ENCODE measurements at places on chromosomes 7 and 10.

DNA sequence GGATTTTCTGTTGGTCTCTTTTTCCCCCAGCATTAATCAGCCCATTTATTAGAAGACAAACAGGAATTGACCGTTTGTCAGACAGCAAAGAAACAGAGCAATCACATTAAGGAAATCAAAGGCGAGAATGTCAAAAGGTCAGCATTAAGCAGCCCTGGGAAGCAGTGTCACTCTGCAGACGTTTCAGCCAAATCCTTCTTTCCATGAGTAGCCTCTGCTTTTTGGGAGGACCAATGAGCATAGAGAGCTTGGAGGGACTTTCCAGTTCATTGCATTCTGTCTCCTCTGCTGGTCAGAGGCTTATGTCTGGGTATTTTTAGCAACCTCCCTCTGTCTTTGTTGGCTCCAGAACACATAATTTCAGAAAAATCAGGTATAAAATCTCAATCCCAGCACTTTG, 481.4 kb downstream of the GALNT17 start:
- DNase-seq, result no peak

- DNase-seq, result no peak
Observed at GRCh38 chr10:99123851-99124250, 111.8 kb downstream of the HPSE2 start.

- DNase-seq, result no peak
Observed at GRCh38 chr7:134367956-134368749, 51.4 kb upstream of the SLC35B4 start.

GRCh38 chr10:44966129-44966815, 6.7 kb downstream of the RASSF4 start:
- DNase-seq, result no peak

GRCh38 chr10:132534391-132535064, 3.1 kb upstream of the INPP5A start:
- DNase-seq, result no peak

DNA sequence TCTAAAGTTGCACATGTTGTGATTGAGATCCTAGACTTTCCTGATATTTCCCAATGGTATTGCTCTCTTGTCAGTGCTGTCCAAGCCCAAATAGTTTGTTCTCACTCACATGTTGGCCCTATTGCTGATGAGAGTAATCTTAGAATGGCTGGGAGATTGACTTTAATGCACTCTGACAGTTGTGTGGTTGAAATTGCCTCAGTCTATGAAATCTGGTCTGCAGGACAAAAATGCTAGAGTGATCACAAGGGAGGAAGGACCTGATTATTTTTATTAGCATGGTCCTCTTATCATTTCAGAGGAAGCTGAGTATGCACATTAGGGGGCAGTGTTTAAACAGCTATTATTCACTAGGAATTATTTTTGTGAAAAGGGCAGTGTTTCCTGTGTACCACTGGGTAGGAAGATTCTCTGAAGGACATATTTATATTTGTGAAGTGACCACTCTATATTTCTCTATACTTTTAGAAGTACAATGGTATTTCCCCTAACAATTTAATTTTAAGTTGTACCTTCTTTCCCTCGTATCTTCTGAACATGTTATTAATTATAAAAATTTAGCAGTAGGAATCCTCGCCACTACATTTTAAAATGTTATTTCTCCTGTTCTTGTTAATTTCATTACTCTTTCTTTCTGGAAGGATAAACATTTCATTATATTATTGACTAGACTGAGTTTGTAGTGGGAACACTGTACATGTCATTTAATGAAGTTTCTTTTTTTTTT, 64.4 kb downstream of the SUGCT start:
- DNase-seq, result no peak

Measured in tibial nerve (tissue), 4 donors.